ENCODE measurements at places on chromosomes 6 and 20.

DNA sequence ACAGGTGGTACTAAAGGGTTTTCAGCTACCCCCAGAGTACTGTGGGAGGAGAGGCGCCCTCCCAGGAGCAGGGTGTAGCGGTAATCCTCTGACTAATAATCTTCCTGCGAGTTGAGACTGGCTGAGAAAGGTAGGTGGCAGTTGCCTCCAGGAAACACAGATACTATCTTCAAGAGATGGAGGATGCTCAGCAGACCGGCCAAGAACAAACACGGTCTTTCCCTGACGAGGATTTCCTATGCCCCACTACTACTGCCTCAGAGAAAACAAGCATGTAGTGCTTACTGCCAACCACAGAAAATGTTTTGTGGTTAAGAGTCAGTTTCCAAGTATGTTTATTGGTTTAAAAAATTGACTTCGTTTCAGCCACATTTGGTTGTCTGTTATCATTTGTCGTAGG is 26.8 kb downstream of the C6orf89 start:
- no peak for DNase-seq

GRCh38 chr20:44716309-44717106 is 1.3 kb downstream of the CCN5 start:
- DNase-seq = no peak

GRCh38 chr6:150661216-150662007 is 61.7 kb downstream of the PLEKHG1 start:
- DNase-seq = no peak

DNA sequence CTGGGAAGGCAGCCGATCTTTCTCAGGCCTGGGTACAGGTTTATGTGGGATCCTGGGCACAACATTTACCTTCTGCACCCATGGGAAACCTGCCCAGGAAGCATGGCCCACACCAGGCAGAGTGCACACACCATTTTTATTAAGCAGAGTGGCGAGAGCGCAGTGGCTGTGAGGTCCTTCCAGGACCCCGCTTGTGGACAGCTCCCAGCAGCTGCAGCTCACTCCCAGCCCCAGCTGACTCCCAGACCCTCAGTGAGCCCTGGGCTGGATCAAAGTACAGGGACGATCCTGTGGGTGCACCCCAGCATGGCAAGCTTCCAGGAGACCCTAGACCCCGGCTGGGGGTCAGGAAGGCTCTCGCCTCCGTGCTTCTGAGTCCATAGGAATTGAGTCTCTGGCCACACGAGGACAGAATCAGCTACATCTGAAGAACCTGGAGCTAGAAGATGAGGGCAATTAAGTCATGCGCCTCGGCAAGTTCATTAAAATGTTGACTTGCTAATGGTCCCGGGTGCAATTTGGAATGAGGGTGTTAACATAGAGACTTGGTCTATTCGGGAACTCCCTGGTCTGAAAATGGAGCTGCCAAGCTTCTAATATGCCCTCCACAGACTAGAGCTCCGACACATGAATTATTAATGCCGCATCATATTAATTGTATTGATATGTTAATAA is 65.4 kb upstream of the SLCO4A1 start:
- DNase-seq = peak; percentile 78

DNA sequence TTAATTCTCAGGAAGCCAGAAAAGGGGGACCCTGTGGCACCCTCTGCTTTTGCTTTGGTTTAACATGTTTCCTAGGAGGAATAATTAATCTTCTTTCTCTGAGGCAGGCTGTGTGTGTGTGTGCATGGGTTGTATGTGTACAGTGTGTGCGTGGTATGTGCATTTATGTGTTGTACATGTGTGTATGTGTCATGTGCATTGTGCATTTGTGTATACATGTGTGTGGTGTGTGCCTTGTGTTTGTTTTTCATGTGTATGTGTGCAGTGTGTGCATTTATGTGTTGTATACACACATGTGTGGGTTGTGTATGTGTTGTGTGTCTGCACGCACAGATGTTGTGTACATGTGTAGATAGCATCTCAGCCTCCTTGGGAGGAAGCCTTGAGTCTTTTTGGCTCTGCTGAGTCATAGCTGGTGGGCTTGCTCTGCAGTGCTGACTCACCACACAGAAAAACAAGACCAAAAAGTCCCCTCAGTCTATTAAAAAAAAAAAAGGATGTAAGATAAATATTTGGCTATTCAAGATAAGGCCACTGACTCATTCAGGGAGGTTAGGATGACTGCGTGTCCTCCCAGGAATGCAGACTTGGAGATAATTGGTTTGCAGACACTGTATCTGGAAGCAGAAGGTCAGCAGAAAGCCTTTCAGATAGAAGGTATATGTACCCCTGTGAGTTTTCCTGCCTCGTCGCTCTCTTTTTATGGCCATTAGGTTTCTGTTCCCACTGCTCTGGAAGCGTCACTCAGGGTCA is 58.6 kb downstream of the SYNJ2 start:
- DNase-seq = no peak

- no peak for DNase-seq
Measured at GRCh38 chr6:9527679-9528286, 887.1 kb downstream of the TFAP2A start.

DNA sequence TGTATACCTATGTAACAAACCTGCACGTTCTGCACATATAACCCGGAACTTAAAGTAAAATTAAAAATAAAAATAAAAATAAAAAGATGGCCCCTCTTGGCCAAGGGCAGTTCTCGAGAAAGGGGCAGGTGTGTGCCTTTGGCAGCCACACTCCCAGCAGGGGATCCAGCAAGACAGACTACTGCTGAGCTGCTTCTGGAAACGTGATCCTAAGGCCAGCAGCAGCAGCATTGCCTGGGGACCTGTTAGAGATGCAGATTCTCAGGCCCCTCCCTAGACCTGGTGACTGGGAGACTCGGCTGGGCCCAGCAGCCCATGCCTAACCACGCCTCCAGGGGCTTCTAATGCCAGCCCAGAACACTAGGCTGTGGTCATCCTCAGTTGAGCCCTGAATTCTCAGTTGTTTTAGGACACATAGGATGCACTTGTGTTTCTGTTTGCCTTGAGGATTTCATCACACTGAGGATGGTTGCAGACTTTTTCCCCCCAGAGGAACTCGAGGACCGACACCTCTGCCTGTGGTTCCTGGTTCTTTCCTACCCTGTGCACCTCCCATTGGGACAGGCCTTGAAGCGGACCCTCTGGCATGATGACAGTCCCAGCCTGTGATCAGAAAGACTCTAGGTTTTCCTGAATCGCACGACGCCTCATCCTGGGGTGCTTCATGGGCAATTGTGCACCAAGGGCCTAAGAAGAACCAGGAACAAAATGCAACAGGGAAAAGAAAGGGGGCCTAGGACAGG is 105.9 kb downstream of the TOX2 start:
- no peak for DNase-seq

- DNase-seq = no peak
Measured at GRCh38 chr6:23566418-23566817, 559.6 kb upstream of the NRSN1 start.

- DNase-seq = no peak
Measured at GRCh38 chr6:150025201-150025917, at the start of gene RAET1L. Gene RAET1L (minus strand): TSS chr6:150025532. CDS start chr6:150025471, 61 bp downstream.

- no peak for DNase-seq
Measured at GRCh38 chr6:151992091-151992490, 184.6 kb downstream of the ESR1 start.

DNA sequence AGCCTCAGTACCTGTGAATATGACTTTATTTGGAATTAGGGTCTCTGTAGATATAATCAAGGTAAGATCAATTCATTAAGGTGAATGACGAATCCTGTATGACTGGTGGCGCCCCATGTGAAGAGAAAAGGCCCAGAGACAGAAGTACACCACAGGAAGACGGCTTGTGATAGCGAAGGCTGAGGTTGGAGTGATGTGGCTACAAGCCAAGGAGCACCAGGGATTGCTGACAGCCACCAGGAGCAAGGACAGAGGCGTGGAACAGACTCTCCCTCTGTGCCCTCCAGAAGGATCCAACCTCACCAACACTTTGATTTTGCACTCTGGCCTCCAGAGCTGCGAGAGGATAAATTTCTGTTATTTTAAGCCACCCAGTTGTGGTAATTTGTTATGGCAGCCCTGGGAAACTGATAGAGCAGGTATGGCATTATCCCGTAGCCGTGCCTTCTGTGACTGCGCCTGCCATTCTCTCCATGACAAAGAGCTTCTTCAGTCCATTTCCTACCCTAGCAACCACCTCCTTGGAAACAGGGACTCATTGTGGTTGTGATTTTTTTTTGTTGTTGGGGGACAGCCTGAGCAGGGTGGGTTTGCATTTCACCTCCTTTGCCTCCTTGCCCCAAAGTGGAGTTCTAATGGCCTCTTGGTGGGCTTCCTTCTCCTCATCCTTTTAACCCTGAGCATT is 29.6 kb downstream of the PTK7 start:
- DNase-seq = no peak

- no peak for DNase-seq
Measured at GRCh38 chr6:103870970-103871369, 988.7 kb downstream of the HACE1 start.

DNA sequence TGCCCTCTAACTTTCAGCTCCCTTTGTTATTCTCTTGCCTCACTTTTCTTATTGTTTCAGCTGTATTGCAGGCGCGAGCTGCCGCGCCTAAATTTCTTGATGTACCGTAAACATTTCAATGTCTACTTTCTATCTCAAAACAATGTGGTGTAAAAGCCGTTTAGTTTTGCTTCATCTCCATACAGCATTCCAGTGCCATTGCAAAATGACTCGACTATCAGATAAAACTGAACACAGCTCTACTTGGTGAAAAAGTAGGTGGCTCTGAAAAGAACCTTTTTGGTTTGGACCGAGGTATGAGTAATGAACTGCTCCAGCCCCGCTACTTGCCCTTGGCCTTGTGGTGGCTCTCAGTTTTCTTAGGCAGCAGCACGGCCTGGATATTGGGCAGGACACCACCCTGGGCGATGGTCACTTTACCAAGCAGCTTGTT is 74.6 kb downstream of the OR2B2 start:
- DNase-seq = no peak

GRCh38 chr6:138287144-138287955 is 69.1 kb upstream of the PBOV1 start:
- DNase-seq = peak; percentile 32

GRCh38 chr6:15089569-15090144 is 156.2 kb upstream of the JARID2 start:
- peak; percentile 19 for DNase-seq

DNA sequence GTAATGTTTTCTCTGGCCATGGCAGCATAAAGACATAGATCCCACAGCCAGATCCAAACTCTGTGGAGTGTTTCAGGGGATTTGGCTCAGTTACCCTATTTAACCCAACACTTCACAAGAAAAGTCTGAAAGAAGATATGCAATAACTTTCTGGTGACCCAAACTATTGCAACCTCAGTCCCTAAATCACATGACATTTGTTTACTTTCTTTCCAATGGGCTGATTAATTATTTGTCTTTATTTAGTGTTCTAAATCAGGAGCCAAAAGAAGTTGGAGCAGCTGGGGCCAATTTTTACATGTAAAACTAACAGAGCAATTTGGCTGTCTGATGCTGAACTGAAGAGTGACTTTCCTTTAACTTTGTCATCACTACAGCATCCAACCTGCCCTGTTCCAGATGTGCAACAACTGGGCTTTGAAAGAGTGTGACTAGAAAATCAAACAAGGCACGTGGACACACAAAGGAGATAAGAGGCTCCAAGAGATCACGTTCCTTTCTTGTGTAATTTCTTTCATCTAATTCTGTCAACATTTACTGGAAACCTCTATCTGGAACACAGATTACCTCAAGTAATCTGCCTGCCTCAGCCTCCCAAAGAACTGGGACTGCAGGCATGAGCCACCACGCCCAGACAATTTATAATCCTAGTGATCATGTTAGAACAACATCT is 90.8 kb downstream of the TRMT11 start:
- no peak for DNase-seq

- DNase-seq = no peak
Measured at GRCh38 chr6:170094686-170095272, 196.1 kb downstream of the DLL1 start.

- no peak for DNase-seq
Measured at GRCh38 chr20:56922497-56922896, 293.4 kb downstream of the TFAP2C start.

- DNase-seq = no peak
Measured at GRCh38 chr20:35253010-35253409, 24.9 kb downstream of the MMP24OS start.

DNA sequence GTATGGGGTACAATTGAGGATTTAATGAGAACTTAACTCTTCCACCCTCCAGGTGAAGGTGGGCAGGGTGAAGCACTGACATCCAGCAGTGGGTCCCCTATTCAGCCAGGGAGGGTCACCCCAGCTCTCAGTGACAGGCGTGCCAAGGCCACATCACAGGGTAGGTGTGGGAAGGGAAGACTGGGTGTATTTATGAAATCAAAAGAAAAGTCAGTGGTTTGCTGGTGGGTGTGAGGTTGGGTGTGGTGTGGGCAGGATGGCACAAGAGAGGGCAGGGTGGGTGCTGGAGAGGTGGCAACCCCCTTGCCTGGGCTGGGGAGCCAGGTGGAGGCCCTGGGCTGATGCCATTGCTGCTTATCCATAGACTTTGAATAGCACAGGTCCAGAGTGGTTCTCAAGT is 16.6 kb downstream of the SYNDIG1 start:
- DNase-seq = no peak

- no peak for DNase-seq
Measured at GRCh38 chr6:96157018-96157565, 141.3 kb downstream of the FUT9 start.

GRCh38 chr6:157724138-157724820 is 98.8 kb upstream of the SNX9 start:
- DNase-seq = no peak

DNA sequence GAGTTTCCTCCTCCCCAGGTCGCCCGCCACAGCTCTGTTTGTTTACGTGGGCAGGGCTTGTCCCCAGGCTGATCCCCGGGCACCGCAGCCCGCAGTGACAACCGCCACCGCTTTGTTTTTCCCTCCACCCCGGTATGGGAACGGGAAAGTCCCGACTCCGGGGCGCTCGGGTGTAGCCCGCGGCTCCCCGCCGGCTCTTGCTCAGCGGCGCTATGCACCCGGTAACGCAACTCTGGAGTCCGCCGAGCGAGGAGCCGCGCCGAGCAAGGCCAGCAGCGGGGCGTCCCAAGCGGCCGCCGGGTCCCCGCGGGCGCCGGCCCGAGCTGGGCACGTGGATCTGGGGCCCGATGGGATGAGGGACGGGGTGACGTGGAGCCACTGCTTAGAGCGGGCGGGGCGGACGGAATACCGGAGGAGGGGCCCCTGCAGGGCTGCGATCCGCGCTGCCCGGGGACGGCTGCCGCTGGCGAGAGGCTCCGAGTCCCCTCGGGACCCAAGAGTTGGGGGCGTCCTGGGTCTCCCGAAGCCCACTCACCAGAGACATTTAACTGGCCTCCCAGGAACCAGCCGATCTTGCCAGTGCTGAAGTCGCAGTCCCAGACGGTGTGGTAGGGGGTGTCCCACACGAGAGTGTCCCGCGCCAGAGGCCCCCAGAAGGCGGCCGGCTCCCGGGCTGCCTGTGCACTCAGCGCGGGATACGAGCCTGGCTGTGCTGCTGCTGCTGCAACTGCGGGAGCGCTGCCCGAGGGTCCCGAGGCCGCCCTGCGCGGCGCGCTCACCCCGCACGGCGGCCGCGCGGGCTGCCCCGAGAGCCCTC is 497 bp downstream of the ACSS1 start:
- peak; percentile 67 for DNase-seq

DNA sequence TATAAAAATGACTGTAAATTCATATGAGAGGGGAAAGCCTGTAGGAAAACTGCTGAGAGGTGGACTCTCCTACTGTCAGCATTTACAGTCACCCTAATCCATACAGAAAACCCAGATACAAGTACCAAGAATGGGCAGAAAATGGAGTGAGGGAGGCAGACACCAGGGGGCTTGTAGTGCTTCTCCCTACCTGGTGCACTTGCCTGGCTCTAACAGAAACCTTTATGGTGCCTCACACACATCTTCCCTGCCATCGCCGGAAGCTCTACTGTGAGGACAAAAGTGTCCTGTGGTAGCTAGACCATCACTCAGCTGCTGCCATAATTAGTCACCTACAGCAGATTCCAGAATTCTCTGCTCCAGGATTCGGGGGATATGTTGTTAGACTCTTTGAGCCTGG is 441.3 kb downstream of the TFAP2B start:
- DNase-seq = no peak
